ENCODE measurements at places on chromosomes 4 and X.
A peak's percentile ranks its signal among the peaks of the same experiment; 100 is the strongest.

DNA sequence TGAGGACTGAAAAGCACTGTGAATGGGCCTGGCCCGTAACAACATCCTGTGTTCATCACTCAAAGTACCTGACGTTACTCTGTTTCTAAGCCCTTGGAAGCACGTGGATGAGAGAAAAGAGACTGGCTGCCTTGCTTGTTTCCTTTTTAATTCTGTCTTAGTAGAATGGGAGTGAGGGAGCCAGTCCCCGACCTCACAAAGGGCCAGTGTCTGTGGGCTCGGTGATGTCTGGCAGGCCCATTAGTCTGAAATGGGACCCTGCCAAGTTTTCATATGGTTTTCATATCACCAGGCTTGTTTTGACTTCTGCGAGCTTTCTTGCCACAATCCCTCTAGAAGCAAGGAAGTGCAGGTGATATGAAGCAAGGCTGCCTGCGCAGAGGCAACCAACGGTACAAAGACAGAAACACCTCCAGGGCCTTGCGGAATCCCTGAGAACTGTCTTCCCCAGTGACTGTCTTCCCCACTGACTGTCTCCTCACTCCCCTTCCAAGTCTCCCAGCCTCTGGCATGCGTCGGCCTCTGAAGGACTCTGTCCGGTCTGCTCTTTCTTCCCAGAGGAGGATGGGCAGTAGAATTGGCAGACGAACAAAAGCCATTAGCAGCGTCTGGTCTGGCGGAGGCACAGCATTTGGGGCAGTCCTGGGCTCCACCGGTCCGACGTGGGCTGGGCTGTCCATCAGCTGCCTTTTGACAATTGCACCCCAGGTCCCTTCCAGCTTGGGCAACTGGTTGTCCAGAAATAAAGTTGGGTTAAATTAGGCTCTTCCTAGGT lies 20.2 kb upstream of the RASL11B start:
- no peak for DNase-seq

GRCh38 chr4:117811731-117812130 lies 222.6 kb upstream of the NDST3 start:
- DNase-seq, result no peak

DNA sequence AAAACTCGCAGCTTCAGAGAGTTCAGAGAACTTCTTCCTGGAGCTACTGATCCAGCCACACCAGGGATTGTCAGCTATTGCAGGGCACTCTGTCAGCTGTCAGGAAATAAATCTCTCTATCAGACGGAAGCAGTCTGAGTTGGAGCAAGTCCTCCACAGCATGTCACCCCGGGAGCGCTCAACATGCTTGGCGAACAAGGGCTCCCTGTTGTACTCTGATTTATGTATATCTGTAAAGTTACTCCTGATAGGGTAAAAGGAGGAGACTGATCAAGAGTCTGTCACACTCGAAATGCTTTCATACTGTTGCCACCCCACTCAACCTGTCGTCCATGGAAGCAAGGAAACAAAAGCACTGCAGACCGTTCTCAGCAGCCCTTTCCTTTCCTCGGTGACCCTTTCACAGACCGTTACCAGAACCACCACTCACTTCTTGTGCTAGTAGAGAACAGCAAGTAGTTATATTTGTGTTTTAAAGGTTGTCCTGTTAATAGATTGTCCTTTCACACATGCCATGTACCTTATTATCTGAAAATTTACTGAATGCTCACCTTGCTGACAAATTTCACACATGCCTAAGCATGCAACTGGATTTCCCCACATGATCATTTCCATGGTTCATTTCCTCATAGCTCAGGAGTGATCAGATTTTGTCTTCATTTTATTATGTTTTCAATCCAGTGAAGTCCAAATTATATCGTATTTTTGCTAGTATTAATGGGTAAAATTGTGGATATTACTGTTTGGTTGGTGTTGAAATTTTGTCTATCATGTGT lies 2108.9 kb upstream of the TENM3 start:
- no peak for DNase-seq

GRCh38 chrX:11787564-11787963 lies 29.5 kb downstream of the MSL3 start:
- peak; percentile 72 for DNase-seq

- no peak for DNase-seq
These were observed 122.0 kb downstream of the CORIN start for GRCh38 chr4:47715716-47716416.

DNA sequence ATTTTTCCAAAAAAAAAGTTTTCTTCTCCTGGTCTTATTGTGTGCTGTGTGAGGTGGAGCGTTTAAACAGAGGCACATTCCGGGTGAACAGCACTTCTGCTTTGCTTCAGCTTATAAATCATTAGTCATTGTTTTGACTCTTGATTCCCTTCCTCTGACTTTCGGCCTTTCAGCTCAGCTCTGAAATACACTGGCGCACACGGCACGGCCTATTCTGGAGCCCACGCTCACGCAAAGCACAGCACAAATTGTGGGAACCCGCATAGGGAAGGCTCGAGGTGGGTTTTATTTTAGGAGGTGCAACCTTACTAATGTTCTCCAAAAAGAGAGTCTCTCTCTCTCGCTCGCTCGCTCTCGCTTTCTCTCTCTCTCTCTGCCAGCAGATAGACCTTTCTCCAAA lies 4.0 kb downstream of the POU3F4 start:
- no peak for DNase-seq
